ENCODE measurements at places on chromosomes 13 and 19.
A peak's percentile ranks its signal among the peaks of the same experiment; 100 is the strongest.

- no peak for DNase-seq
These were observed 22.3 kb downstream of the SLC7A1 start for GRCh38 chr13:29573190-29573589.

DNA sequence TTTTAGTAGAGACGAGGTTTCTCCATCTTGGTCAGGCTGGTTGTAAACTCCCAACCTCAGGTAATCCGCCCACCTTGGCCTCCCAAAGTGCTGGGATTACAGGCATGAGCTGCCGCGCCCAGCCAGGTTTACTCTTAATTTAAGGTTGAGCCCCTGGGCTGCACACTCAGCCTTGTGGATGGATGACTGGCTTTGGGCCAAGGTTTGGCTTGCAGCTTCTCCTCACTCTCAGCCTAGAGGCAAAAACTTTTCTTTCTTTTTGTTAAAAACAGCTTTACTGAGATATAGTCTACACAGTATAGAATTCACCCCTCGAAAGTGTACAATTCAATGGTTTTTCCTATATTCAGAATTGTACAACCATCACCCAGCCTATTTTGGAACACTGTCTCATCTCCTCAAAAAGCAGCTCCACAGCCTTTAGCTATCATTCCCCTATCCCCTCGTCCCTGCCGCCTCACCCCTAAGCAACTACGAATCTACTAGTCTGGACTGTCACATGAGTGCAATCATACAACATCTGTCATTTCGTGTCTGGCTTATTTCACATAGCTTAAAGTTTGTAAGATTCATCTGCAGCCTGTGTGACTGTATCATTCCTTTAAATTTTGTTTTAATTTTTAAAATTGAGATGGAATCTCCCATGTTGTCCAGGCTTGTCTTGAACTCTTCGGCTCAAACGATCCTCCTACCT is 14.5 kb upstream of the TSPAN16 start:
- no peak for DNase-seq

DNA sequence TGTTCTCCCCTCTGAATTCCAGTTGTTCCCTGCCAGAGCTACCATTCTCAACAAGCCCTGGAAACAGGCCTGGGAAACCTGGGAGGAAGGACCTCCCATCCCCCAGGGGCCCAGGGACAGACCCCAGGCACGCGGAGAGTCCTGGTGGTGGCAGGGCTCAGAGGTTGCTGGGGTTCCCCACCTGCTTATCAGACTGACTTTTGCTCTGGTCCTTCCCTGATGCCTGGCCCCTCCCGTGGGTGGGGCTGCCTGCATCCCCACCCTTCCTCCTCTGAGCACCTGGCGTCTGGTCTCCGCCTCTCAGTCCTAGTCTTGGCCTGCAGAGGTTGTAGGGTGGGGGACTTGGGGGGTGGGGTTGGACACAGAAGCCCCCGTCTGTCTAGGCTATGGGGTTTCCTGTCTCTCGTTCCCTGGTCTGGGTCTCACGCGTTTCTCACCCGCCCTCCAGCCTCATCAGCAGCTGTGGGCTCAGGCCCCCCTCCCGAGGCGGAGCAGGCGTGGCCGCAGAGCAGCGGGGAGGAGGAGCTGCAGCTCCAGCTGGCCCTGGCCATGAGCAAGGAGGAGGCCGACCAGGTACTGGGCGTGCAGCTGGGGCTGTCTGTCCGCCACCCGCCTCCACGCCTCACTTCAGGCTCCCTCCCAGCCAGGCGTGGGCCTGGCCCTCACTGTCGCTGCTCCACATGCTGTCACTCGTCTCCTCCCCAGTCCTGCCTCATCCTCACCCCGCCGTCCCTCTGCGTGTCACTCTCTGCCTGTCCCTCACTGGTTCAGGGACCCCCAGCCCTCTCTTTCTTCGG is 13.6 kb downstream of the EPN1 start:
- no peak for DNase-seq

- no peak for DNase-seq
These were observed 826.9 kb downstream of the UQCRFS1 start for GRCh38 chr19:28386066-28386465.

GRCh38 chr19:38661996-38662395 is 14.5 kb downstream of the ACTN4 start:
- no peak for DNase-seq

- no peak for DNase-seq
These were observed 4.5 kb upstream of the CADM4 start for GRCh38 chr19:43644181-43644580.

- DNase-seq, result no peak
These were observed 54.1 kb upstream of the SPATA13 start for GRCh38 chr13:24106429-24106828.

DNA sequence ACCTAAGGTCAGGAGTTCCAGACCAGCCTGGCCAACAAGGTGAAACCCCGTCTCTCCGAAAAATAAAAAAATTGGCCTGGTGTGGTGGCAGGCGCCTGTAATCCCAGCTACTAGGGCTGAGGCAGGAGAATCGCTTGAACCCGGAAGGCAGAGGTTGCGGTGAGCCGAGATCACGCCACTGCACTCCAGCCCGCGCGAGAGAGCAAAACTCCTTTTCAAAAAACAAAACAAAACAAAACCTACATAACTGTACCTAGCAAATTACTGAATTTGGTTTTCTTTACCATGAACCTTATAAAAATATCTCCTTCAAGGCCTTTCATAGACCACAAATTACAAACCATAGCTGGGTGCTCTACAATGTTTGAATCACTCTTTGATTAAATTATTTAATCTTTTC is 760 bp downstream of the ZNF91 start:
- peak; percentile 62 for DNase-seq

DNA sequence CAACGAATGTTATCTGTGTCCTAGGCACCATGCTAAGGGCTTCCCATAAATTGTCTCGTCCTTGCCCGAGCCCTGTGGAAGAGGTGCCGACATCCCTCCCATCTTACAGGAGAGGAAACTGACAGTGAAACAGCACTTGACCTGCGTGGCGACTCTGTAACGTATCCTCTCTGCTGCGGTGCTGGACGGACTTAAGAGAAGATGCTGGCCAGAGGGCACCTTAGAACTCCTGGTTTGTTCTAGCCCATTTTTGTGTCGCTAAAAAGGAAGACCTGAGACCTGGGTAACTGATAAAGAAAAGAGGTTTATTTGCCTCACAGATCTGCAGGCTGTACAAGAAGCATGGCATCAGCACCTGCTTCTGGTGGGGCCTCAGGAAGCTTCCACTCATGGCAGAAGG is 68.6 kb downstream of the KCTD15 start:
- no peak for DNase-seq

- DNase-seq, result no peak
These were observed 89.3 kb downstream of the UBL3 start for GRCh38 chr13:29761160-29761559.

- DNase-seq, result no peak
These were observed 473.5 kb downstream of the GPC6 start for GRCh38 chr13:93700115-93700514.

DNA sequence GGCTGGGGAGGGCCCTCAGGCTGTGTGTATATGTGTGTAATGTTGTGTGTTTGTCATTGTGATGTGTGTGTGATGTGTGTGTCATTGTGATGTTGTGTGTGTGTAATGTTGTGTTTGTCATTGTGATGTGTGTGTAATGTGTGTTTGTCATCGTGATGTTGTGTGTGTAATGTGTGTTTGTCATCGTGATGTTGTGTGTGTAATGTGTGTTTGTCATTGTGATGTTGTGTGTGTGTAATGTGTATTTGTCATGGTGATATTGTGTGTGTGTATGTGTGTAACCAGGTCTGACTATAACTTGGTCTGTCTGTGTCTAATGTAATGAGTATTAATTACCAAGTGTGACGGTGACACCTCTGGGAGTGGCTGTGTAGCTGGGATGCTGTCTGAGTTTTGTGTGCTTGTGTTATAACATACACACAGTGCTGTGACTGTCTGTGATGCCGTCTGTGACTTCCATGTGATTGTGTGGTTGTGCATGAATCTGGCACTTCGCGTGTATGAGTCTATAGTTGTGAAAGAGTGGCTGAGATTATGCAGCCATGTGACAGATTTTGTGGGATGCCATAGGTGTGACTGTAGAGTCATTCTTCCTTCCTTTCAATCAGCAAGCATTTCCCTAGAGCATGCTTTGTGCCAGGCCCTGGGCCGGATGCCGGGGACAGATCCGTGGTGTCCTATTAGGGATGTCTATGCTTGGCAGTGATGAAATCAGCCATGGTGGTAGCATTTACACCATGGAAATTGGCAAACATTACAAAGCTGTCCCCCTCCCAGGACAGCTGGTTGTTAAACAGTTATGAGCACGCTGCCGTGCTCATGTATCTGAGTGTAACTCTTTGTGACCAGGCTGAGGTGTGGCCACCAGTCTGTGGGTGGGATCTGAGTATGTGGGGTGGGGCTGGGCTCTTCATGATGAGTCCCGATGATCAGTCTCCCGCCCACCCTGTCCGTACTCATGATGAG is 6.4 kb downstream of the TNFSF14 start:
- peak; percentile 60 for DNase-seq

- no peak for DNase-seq
These were observed 173.2 kb downstream of the DCLK1 start for GRCh38 chr13:35957996-35958395.

GRCh38 chr13:80199067-80199466 is 141.9 kb downstream of the SPRY2 start:
- no peak for DNase-seq

GRCh38 chr19:34963573-34964406 is at the start of gene ZNF792:
Gene ZNF792 (minus strand): TSS chr19:34964229. CDS start chr19:34963662, 567 bp downstream.
- peak; percentile 47 for DNase-seq

DNA sequence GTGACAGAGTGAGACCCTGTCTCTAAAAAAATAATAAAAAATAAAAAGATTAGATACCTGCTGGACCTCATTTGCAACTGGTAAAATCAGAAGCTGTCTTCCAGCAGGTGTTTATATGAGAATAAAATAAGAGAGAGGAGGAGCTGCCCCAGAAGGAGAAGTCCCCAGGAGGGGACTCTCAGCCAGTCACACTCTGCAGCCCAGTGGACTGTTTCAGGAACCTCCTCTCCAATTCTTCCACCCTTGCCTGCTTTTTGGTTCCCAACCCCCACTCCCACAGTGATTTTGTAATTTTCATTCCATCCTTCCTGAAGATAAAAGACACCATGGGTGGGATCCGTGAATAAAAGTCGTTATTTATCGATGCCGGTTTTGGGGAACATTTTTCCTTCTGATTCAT is 56.9 kb upstream of the TSHZ3 start:
- no peak for DNase-seq

GRCh38 chr19:13544423-13544822 is 38.1 kb upstream of the CACNA1A start:
- DNase-seq, result no peak

DNA sequence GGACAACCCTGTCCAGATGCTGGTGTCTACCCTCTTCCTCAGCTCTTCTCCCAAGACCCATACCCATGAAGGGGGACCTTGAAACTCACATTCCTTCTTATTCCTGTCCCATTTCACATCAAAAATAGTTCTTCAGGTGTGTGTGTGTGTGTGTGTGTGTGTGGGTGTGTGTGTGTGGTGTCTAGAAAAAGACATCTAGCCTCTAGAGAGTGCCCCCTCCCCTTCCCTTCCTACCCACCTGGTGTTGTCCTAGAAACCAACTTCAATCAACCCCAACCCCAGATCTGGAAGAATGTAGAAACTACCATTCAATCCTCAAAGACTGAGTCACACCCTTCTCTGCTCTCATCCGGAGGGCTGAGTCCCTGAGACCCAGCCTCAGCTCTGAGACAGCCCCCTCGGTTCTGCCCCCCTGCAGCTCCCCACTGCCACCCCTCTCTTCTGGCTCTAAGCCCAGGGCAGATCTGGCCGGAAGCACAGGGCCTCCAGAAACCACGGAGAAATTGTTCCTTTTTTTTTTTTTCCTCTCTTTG is 3.5 kb downstream of the KCNN4 start:
- peak; percentile 66 for DNase-seq

DNA sequence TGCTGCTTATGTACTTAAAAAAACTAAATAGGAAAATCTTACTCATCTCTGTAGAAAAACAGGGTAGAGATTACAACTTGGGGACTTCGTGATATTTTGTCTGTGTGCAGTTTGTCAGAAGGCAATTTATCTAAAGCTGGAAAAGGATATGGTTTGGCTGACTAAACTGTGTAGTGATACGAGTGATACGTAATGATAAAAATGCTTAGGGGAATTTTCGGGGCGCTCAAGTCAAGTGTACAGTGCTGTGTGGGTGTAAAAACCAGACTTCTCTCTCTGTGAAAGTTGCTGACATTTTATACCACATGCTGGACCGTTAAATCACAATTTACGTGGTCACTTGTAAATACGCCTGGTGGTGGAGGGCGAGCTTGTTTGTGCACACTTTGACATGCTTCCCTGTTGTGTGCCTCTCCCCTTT is 221.7 kb downstream of the KCNRG start:
- DNase-seq, result peak; percentile 77

GRCh38 chr19:50190439-50190891 is 13.0 kb upstream of the MYH14 start:
- DNase-seq, result no peak

- DNase-seq, result no peak
These were observed 11.4 kb downstream of the NDFIP2 start for GRCh38 chr13:79492313-79492798.

DNA sequence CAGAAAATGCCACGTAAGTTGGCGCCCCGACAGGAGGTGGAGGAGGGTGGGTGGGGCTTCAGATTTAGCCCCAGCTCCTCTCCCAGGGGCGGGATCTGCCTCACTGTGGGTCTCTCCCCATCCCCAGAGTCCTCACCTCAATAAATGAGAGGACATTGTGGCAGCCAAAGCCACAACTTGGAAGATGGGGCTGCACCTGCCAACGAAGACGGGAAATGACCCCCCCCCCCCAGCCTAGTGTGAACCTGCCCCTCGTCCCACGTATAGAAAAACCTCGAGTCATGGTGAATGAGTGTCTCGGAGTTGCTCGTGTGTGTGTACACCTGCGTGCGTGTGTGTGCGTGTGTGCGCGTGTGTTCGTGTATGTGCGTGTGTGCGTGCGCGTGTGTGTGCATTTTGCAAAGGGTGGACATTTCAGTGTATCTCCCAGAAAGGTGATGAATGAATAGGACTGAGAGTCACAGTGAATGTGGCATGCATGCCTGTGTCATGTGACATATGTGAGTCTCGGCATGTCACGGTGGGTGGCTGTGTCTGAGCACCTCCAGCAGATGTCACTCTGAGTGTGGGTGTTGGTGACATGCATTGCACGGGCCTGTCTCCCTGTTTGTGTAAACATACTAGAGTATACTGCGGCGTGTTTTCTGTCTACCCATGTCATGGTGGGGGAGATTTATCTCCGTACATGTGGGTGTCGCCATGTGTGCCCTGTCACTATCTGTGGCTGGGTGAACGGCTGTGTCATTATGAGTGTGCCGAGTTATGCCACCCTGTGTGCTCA is 1.5 kb upstream of the TRAPPC5 start:
- peak; percentile 81 for DNase-seq

GRCh38 chr19:49136771-49137171 is 17.4 kb downstream of the PPFIA3 start:
- no peak for DNase-seq

GRCh38 chr19:18999896-19000620 is 33.3 kb downstream of the SUGP2 start:
- DNase-seq, result no peak

All from CD4-positive, alpha-beta T cell treated with Interleukin-21 for 1 hour (primary cell).